ENCODE measurements at places on chromosomes 7 and 10. TPM values are rescaled to one million over a fixed set of nuclear protein-coding genes. Genes with fewer than 3 reads are reported as not detected.

CTAGE8 gene
- polyA plus RNA-seq: 3.1 TPM

PILRA gene
- polyA plus RNA-seq: 12.2 TPM

CPN1 gene
- 0.02 TPM for polyA plus RNA-seq

SPDYE1 gene
- not detected for polyA plus RNA-seq

TRPV6 gene
- 1.1 TPM for polyA plus RNA-seq

DNA sequence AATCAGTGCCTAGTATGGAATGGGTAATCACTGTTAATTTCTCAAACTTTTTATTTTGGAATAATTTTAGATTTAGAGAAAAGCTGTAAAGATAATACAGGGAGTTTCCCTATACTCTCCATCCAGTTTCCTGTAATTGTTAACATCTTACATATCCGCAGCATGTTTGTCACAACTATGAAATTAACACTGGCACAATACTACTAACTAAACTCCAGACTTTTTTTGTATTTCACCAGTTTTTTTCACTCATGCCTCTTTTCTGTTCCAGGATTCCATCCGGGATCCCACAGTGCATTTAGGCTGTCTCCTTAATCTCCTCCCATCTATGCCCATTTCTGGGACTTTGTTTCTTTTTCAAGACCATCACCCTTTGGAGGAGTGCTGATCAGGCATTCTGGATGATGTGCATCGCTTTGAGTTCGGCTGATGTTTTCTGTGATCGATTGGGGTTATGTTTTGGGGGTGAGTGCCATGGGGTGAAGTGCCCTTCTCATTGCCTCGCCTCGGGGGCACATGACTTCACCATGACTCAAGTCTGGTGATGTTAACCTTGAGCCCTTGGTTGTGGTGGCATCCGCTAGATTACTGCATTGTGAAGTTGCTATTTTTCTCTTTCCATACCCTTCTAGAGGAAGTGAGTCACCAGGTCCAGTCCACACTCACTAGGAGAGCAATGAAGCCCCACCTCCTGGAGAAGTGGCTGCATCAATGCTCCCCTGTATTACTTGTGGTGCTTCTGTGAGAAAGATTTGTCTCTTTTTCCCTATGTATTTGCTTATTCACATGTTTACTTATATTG is 43.9 kb upstream of the GRB10 start:
- H3K4me3 ChIP-seq: no peak overlapping the region
- no peaks in the 10 kb centered on the region for H3K27me3 ChIP-seq
- DNase-seq: no peak
- no peak overlapping the region for H3K27ac ChIP-seq
- H3K36me3 ChIP-seq: no peaks in the 10 kb centered on the region

DNA sequence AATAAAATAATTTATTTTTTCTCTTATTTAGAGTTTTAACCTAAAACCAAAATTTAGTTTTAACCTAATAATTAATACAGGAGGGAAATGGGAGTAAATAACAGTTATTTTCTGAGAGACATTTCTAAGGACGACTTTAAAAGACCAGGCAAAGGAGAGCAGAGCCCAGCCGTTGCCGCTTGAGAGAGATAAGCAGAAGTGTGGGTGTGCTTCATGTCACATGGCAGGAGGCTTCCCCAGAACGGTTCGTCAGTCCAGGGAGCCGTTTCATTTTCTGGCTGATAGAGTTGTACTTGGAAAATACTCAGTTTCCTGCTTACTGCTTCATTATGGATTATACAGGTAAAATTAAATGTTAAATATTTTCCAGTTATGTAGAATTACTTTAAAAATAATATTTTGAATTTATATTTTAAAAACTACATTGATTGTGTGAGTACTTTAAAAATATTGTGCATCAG is 61.4 kb downstream of the ST7 start:
- DNase-seq: peak; percentile 26
- no peak overlapping the region for H3K4me3 ChIP-seq
- H3K27me3 ChIP-seq: no peaks in the 10 kb centered on the region
- H3K27ac ChIP-seq: no peak overlapping the region
- no peaks in the 10 kb centered on the region for H3K4me1 ChIP-seq

GRCh38 chr7:155384751-155385150 is 73.2 kb upstream of the EN2 start:
- DNase-seq: no peak
- H3K27me3 ChIP-seq: peaks cover 58% of the 10 kb centered on the region
- no peaks in the 10 kb centered on the region for H3K36me3 ChIP-seq
- H3K4me3 ChIP-seq: no peak overlapping the region
- peaks cover 2% of the 10 kb centered on the region for H3K4me1 ChIP-seq

- no peak overlapping the region for H3K27ac ChIP-seq
- no peaks in the 10 kb centered on the region for H3K27me3 ChIP-seq
- H3K4me3 ChIP-seq: no peak overlapping the region
- H3K4me1 ChIP-seq: no peaks in the 10 kb centered on the region
These were observed 144.8 kb upstream of the ZNF804B start for GRCh38 chr7:88614736-88615135.

DNA sequence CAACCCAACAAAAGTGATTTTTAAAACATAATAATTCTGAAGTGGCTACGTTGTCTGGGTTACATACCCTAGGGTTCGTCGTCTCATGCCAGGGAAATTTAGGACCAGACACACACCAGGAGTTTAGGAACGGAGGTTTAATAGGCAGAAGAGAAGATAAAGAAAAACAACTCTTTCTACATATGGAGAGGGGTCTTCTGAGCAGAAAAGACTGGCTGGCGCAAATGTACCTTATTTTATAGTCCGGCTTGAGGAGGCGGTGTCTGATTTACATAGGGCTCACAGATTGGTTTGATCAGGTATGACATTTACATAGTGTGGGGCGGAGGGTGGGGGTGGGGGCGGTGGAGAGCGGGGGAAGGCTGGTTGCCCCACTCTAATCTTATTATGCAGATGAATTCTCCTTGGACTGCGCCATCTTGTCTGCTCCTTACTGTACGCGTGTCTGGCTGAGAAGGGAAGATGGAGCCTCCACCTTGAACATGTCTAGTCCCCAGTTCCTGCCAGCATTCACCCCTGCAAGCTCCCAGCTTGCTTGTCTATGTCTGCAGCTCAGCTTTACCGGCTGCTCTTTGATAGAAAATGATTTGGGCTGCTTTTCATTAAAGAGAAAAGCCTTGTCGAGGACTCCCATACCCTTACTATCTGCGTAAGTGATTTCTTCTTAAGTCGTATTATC is 98.7 kb downstream of the RALA start:
- H3K4me3 ChIP-seq: no peak overlapping the region
- H3K27me3 ChIP-seq: no peaks in the 10 kb centered on the region
- H3K36me3 ChIP-seq: no peaks in the 10 kb centered on the region
- H3K4me1 ChIP-seq: peaks cover 2% of the 10 kb centered on the region
- H3K27ac ChIP-seq: no peak overlapping the region
- no peak for DNase-seq

- H3K4me3 ChIP-seq: no peak overlapping the region
- DNase-seq: no peak
- H3K4me1 ChIP-seq: no peaks in the 10 kb centered on the region
These were observed 53.6 kb downstream of the CREB3L2 start for GRCh38 chr7:137948083-137948844.

- H3K36me3 ChIP-seq: no peaks in the 10 kb centered on the region
- no peak for DNase-seq
- H3K4me3 ChIP-seq: no peak overlapping the region
- no peaks in the 10 kb centered on the region for H3K4me1 ChIP-seq
- no peak overlapping the region for H3K27ac ChIP-seq
These were observed 7.3 kb downstream of the SLC16A9 start for GRCh38 chr10:59702347-59702746.

- H3K36me3 ChIP-seq: no peaks in the 10 kb centered on the region
- no peak overlapping the region for H3K27ac ChIP-seq
- no peak for DNase-seq
- no peaks in the 10 kb centered on the region for H3K27me3 ChIP-seq
These were observed 6.8 kb upstream of the TRUB1 start for GRCh38 chr10:114931072-114931679.

GRCh38 chr7:107286751-107287621 is 118.2 kb downstream of the HBP1 start:
- no peaks in the 10 kb centered on the region for H3K27me3 ChIP-seq
- no peaks in the 10 kb centered on the region for H3K4me1 ChIP-seq
- no peak overlapping the region for H3K27ac ChIP-seq
- H3K4me3 ChIP-seq: no peak overlapping the region

GRCh38 chr10:121771966-121772365 is 155.9 kb downstream of the ATE1 start:
- H3K4me1 ChIP-seq: no peaks in the 10 kb centered on the region
- no peak overlapping the region for H3K27ac ChIP-seq
- H3K27me3 ChIP-seq: no peaks in the 10 kb centered on the region

DNA sequence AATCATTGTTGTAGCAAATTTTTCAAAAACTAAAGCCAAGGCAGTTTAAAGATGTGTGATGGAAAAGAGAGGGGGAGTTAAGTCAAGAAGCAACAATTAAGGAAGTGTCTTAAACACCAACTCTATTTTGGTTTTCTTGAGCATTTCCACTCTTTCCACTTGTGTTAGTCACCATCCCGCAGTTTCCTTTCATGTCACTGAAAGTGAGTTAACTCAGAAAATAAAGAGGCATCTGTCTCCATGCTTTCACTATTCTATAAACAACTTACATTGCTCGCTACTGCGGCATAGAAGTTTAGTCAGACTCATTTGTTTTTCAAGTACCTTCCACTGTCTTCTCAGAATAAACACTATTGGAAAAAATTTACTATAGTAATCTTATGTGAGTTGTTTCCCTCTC is 284.9 kb upstream of the SEMA3D start:
- no peaks in the 10 kb centered on the region for H3K36me3 ChIP-seq
- H3K4me1 ChIP-seq: no peaks in the 10 kb centered on the region
- H3K27me3 ChIP-seq: no peaks in the 10 kb centered on the region
- DNase-seq: no peak
- H3K4me3 ChIP-seq: no peak overlapping the region

GRCh38 chr7:118289476-118289875 is 65.0 kb downstream of the ANKRD7 start:
- no peak overlapping the region for H3K27ac ChIP-seq
- no peak overlapping the region for H3K4me3 ChIP-seq
- H3K36me3 ChIP-seq: no peaks in the 10 kb centered on the region

DNA sequence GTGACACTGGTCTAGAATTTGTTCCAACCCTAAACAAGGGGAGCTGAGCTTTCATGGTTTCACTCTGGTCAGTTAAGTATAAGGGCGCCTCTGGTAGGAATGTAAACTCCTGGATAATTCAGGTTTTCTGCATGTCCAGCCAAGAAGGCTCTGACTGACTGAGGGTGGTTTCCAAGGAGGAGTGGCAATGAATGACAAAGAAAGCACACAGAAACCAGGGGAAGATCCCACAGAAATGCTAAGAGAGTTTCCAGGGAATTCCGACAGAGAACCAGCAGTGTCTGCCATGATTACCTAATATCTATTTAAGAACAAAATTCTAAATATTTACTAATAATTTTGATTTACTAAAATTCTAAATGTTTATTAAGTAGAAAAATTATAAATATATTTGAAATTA is 27.3 kb upstream of the NRG3 start:
- no peak overlapping the region for H3K4me3 ChIP-seq
- H3K27me3 ChIP-seq: no peaks in the 10 kb centered on the region
- no peaks in the 10 kb centered on the region for H3K36me3 ChIP-seq
- no peaks in the 10 kb centered on the region for H3K4me1 ChIP-seq
- DNase-seq: no peak
- H3K27ac ChIP-seq: no peak overlapping the region

All from thymus (tissue), 14 donors.